ENCODE measurements at places on chromosomes 7 and 10.

- DNase-seq, result no peak
Measured at GRCh38 chr7:103480771-103481170, 34.8 kb upstream of the SLC26A5 start.

DNA sequence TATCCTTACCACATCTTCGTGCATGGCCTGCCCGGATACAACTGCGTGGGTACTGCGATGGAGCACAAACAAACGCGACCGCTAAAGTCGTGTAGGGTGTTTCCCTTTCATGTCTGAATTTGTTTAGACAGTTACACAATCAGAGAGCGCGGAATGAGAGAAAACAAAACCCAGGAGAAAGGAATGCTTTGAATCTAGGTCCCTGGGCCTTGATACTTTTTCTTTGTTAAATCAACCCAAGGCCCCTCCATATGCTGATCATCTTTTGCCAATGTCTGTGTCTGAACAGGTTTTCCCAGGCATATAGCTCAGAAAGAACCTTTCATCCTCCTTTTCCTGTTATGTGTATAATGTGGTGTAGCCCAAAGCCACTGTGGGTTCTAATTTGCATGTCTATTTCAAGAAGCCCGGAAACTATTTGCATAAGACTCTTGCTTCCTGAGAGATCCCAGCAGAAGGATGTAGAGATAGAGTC, 145.8 kb downstream of the FRMD4A start:
- peak; percentile 40 for DNase-seq

- no peak for DNase-seq
Measured at GRCh38 chr7:5139998-5140397, 50.0 kb upstream of the WIPI2 start.

GRCh38 chr10:131934769-131935168, 34.0 kb downstream of the PPP2R2D start:
- no peak for DNase-seq

GRCh38 chr7:33850768-33851167, 54.6 kb upstream of the BMPER start:
- no peak for DNase-seq

- no peak for DNase-seq
Measured at GRCh38 chr7:138975343-138976104, 5.7 kb downstream of the KIAA1549 start.

DNA sequence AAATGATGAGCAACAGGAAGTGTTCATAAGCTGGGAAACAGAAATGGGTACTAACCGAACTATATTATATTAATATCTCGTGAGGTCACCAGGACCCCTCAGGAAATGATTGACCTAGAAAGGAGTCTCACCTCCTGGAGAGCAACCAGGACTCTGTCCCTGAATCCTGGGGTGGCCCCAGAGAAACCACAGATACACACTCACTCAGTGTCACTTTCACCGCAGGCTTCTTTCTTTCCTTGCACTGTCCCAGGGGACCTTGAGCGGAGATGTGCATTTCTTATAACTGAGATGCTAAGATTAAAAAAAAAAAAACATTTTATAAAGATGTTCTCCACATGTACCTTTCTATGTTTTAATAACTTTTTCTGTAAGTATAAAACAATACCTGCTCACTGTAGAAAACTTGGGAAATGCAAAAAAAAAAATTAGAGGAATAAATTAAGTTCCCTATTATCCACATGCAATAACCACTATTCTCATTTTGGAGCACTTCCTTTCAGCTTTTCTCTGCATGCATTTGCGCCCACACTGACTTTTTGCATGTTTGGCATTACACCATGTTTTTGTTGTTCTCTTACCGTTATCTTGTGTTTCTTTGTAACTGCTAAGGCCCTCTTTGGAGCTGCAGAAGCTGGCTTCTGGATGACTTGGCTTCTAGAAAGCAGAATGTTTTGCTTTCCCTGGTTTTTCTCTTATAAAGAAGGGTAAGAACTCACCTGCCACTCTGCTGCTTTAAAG, 15.0 kb downstream of the NOD1 start:
- no peak for DNase-seq

GRCh38 chr10:86931872-86932271, 25.5 kb downstream of the MMRN2 start:
- no peak for DNase-seq

DNA sequence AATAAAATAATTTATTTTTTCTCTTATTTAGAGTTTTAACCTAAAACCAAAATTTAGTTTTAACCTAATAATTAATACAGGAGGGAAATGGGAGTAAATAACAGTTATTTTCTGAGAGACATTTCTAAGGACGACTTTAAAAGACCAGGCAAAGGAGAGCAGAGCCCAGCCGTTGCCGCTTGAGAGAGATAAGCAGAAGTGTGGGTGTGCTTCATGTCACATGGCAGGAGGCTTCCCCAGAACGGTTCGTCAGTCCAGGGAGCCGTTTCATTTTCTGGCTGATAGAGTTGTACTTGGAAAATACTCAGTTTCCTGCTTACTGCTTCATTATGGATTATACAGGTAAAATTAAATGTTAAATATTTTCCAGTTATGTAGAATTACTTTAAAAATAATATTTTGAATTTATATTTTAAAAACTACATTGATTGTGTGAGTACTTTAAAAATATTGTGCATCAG, 61.4 kb downstream of the ST7 start:
- DNase-seq, result no peak

DNA sequence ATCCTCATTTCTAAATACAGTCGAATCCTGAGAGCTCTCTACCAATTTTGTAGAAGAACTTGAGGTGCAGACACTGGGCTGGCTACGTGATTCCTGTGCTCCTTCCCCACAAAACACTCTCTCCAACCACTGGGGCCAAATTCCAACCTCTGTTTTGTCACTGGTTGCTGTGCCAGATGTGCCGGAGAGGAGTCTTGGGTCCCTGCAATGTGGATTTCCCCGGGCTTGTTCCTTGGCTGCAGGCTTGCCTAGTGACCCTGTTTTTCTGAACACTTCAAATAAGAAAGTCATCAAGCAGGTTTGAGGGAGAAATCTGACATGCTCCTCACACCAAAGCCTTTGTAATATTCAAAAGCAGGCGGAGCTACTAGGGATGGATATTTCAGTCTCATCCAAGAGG, 44.4 kb upstream of the AGBL3 start:
- no peak for DNase-seq

DNA sequence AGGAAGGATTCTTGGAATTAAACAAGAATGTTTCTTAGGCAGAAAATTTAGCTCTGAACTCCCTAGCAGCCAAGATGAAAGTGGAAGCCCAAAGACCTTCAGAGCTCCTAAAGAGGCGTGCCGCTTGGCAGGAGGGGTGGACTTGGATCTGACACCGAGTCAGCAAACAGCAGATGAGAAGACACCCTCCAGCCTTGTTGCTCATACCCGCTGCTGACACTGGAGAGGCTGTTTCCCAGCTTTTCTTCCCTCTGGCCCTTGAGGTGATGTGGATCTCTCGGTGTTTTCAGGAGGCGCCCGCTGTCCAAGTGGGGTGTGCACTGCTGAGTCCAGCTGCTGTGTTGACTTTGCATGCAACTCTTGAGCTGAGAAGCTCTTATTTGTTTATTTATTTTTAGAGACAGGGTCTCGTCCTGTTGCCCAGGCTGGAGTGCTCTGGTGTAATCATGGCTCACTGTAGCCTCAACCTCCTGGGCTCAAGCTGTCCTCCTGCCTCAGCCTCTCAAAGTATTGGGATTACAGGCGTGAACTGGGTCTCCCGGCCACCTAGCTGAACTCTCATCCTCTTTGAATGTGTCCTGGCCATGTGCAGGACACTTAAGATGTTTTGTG, 21.5 kb downstream of the SLC18A2 start:
- no peak for DNase-seq

GRCh38 chr7:79909176-79909575, 225.5 kb upstream of the GNAI1 start:
- DNase-seq, result no peak

All from effector memory CD8-positive, alpha-beta T cell (primary cell).